SHP77 (cell line): ENCODE measurements at places on chromosomes 2 and 18.
A peak's percentile ranks its signal among the peaks of the same experiment; 100 is the strongest.

- no peak for DNase-seq
These were observed 37.4 kb upstream of the C1D start for GRCh38 chr2:68100189-68100588.

DNA sequence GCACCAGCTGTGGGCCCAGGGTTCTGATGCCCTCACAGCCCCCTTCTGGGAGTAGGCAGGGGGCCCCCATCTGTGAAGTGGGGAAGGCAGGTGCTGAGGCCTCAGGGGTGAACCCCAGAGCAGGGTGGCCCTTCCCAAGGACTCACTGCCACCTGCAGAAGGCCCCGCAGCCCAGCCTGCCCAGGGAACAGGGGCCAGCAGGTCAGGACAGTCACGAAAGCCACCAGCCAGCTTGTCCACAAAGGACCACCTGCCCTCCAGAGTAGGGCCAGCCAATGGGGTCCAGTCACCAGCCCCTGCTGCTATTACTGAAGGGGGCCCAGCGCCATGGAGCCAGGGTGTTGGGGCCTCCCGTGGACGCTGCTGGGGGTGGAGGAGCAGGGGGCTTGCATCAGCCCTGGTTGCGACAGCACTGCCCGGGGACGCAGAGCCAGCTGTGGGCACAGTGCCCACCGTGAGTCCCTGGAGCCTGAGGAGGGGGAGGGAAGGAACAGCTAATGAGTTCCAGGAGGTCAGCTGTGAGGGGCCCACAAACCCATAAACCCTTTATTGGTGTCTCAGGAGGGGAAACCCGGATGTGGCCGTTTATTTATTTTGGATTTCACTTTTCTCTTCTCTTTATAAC, 11.5 kb upstream of the SNED1 start:
- DNase-seq, result no peak

DNA sequence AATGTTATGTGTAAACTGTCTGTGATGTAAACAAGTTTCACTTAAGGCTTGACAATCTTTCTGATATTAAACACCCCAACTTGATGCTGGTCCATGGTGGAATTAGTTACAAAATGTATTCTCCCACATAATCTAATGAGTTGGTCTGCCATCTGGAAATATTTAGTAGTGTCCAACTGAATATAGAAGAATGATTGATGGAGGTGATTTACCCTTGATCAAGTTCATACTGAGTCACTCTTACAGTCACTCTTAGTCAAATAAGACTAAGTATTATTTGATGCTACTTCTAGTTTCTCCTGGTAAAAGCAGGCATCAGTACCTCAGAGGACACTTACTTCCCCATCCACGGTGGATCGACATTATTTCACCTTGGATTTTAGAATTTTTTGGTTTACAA, 198.1 kb downstream of the SATB2 start:
- no peak for DNase-seq

GRCh38 chr2:138495384-138495783, 6.2 kb upstream of the SPOPL start:
- DNase-seq, result no peak

- no peak for DNase-seq
These were observed 214.7 kb downstream of the KCNH7 start for GRCh38 chr2:162623888-162624287.

DNA sequence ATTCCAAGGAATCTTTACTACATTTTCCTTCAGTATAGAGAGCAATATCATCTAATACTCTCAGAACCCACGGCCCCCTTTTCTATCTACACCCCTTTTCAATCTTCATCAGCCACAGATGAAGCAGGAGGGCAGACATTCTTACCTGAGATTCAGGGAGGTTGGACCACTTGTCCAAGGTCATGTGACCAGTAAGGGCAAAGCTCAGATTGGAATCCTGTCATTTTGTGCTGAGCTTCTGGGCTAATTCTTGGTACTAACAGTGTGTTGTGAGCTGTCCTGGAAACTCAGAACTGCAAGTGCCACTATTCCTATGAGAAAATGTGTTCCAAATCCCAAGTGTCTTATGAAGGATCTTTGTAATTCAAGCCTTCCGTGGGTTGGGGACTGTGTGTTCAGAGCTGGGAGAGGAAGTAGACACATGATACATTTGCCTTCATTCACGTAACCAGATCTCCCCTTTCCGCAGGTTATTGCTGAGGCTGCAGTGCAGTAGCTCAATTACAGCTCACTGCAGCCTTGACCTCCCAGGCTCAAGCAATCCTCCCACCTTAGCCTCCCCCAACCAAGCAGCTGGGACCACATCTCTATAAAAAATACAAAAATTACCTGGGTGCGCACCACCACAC, 3.3 kb downstream of the CHRNA1 start:
- no peak for DNase-seq

DNA sequence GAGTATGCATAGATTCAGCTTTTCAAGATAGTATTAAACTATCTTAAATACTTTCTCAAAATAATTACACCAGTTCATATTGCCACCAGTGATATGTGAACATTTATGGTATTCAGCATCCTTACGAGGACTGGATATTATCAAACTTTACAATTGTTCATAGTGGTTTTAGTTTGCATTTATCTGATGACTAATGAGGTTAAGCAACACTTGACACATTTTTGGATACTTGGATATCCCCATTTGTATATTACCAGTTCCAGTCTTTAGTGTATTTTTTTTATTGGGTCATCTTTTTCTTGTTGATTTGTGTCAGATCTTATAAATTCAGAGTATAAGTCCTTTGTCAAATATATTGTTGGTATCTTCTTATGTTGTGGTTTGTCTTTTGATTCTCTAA, 128.4 kb downstream of the ASXL3 start:
- DNase-seq, result no peak

GRCh38 chr2:42725657-42726056, 38.3 kb downstream of the OXER1 start:
- DNase-seq, result no peak

DNA sequence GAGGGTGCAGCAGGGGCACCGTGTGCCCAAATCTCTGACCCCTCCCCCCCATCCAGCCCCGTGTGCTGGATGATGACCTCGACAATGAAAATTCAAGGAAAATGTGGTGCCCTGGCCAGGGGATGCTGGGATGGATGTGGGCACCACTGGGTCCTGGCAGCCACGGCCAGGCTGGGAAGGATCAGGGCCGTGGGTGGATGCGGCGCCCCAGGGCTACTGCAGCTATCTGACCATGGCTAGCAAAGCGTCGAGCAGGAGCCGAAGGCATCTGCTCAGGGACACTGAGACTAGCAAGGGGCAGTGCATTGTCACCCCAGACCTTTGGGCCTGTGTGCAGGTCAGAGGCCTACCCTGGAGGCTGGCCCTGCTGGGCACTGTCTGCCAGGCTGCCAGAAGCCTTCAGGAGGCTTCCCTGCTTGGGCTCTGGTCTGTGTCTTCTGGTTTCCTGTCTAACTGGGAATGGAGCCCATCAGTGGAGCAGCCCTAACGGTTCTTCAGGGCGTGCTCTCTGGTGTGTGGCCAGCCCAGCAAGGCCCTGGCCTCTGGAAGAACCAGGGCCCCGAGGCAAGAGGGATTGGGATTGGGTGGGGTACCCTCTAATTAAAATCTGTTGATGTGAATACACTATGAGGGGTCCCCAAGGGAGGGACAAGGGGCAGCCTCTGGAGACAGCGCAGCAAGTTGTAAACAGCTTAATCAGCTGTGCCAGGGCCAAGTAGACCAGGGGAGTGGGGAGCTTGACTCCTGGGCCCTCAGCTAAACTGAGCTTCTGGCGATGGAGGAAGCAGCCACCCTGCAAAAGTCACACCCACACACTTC, 98.0 kb downstream of the STPG4 start:
- DNase-seq, result no peak

DNA sequence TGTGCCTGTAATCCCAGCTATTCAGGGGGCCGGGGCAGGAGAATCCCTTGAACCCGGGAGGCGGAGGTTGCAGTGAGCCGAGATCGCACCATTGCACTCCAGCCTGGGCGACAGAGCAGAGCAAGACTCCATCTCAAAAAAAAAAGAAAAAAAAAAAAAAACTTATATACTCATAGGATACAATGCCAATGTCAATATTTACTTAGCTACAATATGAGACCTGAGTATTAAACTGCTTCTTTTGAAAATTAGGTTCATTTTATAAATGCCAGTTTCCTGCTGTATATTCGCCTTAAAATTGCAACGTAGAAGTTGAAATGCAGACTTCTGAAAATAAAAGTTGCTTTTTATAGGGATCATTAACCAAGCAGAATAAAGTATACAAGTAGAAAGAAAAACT, 2.3 kb downstream of the SLC35F5 start:
- no peak for DNase-seq

GRCh38 chr2:98839292-98839691, 96.7 kb downstream of the CRACDL start:
- DNase-seq, result no peak

DNA sequence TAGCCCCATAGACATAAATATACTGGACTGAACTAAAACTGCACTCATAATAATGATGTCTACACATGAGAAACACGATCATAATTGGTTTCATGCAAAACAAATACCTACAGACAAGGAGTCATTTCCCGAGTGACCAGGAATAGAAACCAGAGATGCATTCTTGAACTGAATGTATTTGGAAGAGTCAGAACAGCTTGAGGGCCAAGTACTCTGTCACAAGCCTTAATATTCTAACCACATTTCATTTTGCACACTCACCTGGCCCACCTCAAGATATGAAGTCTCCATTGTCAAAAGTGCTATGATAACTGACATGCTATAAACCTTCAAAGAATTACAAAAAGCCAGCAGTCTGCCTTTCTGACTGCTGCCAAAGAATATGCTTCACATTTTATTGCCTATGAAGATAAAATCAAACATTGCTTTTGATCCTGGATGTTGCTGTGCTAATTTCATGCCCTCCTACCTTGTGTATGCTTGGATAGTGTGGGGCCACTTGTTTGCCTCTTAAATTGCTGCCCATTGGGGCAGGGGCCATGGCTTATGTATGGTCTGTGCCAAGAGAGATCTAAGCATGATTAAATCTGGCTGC, 18.9 kb upstream of the ASAP2 start:
- no peak for DNase-seq

DNA sequence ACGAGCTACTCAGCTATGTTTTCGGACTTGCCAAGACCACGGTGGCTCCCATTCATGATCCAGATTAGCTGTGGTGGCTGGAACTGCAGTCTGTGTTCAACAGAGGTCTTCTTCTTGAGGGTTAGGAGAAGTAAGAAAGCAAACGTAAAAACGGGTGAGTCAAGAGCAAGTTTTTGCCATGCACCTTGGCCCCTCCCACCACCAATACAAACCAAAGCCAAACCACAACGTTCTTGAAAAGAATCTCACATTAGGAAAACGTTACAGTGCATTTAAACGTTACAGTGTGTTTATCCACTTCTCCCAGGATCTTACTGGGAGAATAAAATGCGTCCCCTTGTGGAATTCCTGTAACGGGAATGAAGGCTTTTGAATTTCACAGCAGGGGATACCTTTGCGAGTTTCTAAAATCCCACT, 725 bp downstream of the FBXO48 start:
- no peak for DNase-seq

DNA sequence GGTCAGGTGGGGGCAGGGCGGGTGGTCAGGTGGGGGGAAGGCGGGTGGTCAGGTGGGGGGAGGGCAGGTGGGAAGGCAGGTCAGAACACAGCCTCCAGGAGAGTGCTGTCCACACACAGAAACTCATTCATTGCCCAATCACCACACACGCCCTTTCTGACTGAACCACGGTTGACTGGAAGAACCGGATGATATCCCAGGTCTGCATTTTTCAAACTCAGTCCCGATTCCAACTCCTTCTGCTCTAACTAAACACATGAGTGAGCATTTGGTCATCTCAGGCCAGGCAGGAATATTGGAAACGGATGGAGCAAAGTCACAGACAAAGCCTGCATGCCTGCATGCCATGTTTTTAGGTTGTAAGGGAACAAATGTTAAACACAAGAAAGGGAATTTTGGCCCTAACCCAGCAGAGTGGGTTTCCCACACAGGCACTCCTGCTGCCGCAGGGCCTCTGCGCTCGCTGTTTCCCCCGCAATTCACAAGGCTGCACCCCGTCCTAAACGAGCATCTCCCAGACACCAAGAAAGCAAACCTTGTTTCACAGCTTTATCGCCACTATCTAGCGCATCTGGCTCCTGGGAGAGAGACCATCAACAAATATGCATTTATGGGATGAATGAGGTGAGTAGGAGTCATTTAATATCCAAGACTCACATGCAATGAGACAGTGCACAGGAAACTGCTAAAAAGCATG, 100.1 kb downstream of the ZNF516 start:
- no peak for DNase-seq

DNA sequence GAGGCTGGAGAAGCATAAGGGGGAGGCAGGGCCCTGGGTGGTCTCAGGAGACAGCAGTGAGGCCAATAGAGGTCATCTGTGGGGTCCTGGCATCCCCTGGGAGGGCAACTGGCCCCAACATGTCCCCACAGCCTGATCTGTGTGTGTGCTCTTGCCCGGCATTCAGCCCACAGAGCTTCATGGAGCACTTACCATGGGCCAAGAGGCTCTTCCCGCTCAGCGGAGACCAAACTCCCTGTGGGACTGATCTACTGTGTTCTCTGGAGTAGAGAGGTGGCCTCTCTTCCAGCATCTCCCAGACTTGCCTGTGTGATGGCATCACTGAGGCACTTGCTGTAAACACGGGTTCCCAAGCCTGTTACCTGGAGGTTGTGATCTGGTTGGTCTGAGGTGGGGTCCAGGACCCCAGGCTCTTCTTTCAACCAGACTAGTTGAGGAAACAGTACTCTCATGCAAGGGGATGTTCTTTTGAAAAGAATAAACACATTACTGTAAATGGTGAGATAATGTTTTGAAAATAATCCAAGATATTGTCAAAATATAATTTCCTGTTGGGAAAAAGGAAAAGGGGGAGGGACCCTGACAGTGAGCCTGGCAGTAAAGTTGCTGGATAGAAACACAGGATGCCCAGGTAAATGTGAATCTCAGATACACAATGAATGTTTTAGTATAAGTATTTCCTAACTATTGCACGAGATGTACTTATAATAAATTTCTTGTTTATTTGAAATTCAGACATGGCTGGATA, 67.6 kb downstream of the SOWAHC start:
- no peak for DNase-seq

- DNase-seq, result no peak
These were observed 102.2 kb upstream of the KCTD1 start for GRCh38 chr18:26650310-26651268.

- DNase-seq, result no peak
These were observed 51.1 kb downstream of the TGOLN2 start for GRCh38 chr2:85276571-85277118.

DNA sequence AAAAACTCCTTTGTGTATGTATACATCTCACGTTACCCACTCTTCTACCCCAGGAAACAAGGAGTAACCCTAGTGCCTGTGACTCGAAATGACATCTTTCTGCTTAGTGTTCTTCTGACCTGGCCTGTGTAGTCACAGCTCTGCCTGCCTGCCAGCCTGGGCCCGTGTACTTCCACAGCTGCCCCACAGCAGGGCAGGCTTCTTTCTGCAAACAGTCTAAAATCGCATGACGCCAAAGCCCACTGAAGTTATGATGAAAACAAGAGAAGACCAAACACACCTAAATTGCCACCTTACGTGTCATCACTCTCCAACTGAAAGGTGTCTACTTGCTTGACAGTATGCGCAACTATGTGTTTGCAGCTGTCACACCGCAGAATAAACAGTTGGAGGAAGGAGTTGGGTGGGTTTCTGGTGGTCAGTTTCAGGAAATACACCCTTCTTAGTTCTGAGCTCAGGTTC, 1.5 kb downstream of the GAREM1 start:
- peak; percentile 71 for DNase-seq
